ENCODE measurements at places on chromosomes 12 and 14.

DNA sequence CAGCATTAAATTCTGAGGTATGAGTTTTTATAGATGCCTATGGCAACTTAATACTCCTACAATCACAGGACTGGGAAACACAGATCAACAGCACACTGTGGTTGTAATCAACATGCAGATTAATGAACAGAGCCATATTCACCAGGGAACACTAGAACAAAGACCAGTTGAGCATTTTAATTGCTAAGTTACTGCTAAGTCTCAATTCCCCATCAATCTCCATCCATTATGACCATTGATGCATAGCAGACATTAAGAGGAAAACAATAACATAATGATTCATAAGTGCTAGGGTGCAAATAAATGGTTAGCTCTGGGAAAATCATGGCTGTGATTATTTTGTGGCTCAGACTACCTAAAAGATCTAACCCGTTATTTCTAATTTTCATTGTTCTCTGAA is 505.6 kb downstream of the TRHDE start:
- no peaks in the 10 kb centered on the region for H3K4me1 ChIP-seq
- H3K27ac ChIP-seq, result no peak overlapping the region
- H3K36me3 ChIP-seq, result no peaks in the 10 kb centered on the region
- H3K4me3 ChIP-seq, result no peak overlapping the region
- DNase-seq, result no peak

DNA sequence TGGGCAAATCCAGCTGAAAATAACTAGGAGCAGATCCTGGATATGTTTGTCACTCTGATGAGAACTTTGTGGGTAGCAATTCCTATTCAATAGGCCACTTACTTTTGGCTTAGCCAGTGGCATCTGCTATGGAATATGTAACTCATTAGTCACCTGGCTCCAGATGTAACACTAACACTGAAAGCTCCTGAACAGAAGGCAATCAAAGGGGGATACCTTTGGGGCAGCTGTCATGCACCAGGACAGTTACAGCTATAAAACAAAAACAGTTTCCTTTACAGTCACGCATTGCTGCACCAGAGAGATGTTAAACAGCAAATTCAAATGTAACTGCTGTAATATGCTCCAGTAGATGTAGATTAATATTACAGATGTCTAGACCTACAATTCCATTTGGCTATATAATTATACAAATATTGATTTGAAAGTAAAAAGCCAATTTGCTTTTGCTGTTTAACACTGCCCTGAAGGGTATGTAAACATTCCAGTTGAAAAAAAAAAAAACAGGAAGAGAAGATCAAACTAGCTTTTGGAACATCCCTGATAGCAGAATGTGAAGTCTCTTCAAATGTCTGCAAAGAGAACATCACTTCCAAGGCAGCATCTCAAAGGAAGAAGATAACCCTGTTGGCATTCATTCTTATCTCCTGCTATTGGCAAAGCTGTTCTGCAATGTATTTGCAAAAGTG is 18.4 kb downstream of the RACGAP1 start:
- DNase-seq, result no peak
- no peak overlapping the region for H3K4me3 ChIP-seq
- no peaks in the 10 kb centered on the region for H3K27me3 ChIP-seq
- H3K4me1 ChIP-seq, result no peaks in the 10 kb centered on the region
- no peak overlapping the region for H3K27ac ChIP-seq

GRCh38 chr12:107369679-107370078 is 276.3 kb upstream of the CRY1 start:
- DNase-seq, result no peak
- peaks cover 3% of the 10 kb centered on the region for H3K27me3 ChIP-seq
- no peaks in the 10 kb centered on the region for H3K36me3 ChIP-seq
- no peak overlapping the region for H3K27ac ChIP-seq

DNA sequence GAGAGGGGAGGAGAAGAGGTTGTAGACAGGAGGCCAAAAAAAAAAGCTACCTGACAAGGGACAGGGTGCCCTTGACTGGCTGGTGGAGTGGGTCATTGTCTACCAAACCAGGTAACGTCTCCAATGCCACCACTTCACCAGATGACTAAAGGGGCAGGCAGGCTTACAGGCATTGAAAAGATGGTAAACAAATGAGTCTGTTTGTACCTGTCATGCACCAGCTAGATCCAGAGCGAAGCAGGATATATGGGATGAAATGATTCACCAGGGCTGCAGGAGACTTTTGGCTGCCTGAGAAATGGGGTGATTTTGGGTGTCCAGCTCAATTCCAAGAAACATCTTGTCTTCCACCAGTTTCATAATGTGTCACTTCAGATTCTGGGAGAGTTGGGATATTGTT is 4.0 kb downstream of the C12orf54 start:
- no peaks in the 10 kb centered on the region for H3K4me1 ChIP-seq
- no peaks in the 10 kb centered on the region for H3K27me3 ChIP-seq
- no peak for DNase-seq
- no peaks in the 10 kb centered on the region for H3K36me3 ChIP-seq
- no peak overlapping the region for H3K27ac ChIP-seq
- H3K4me3 ChIP-seq, result no peak overlapping the region

DNA sequence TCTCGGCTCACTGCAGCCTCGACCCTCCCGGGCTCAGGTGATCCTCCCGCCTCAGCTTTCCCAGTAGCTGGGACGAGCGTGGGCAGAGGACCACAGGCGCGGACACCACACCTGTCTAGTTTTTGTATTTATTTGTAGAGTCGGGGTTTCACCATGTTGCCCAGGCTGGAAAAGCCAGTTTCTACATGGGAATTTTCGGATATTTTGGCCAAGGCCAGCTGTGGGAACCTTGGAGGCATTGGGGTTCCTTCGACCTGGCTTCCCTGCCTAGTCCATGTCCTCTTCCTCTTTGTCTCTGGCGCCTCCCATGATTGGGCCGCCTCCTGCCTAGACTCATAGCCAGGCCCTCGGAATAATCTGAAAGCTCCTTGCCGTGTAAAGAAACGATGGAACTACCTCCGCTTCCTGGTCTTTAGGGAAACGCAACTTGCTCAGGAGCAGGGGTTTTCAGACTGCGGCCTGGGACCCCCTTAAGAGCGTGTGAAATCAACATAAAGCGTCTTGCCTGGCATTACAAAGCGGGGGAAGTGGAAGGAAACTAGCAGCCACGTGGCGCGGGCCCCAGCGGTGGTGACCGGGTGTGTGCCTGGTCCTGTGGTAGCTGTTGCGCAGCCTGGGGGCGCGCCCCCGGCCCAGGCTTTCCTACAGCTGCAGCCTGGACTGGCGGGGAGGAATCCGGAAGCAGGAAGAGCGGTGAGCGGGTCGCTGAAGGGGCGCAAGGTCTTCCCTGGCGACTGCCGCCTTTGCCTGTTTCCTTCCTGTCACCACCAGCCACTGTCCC is 1.4 kb upstream of the HSP90AA1 start:
- peak overlapping the region; percentile 89 for H3K27ac ChIP-seq
- peaks cover 25% of the 10 kb centered on the region for H3K36me3 ChIP-seq
- H3K4me3 ChIP-seq, result peak overlapping the region; percentile 62
- DNase-seq, result peak; percentile 62

DNA sequence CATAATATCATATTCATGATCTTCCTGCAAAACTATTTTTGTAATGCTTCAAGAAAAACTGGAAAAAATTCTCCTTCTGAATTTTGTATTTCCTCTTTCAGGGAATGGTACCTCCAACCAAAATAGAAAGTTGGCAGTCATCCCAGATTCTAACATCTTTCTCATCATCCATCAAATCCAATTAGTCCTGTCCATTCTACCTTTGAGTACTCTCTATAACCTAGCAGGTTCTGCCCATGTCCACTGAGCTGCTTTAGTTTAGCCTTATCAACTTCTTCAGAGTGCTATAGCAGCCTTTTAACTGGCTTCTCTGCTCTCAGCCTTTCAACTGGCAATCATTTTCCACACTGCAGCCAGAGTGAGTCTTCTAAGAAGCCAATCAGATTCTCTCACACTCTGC is 236.2 kb downstream of the AKAP6 start:
- DNase-seq, result no peak
- no peaks in the 10 kb centered on the region for H3K36me3 ChIP-seq
- H3K27ac ChIP-seq, result no peak overlapping the region
- H3K4me3 ChIP-seq, result no peak overlapping the region
- no peaks in the 10 kb centered on the region for H3K27me3 ChIP-seq
- no peaks in the 10 kb centered on the region for H3K4me1 ChIP-seq

GRCh38 chr14:25032092-25032784 is 17.7 kb downstream of the STXBP6 start:
- H3K27ac ChIP-seq, result no peak overlapping the region
- no peak overlapping the region for H3K4me3 ChIP-seq
- peaks cover 3% of the 10 kb centered on the region for H3K27me3 ChIP-seq
- no peaks in the 10 kb centered on the region for H3K36me3 ChIP-seq

Data from natural killer cell (primary cell).